GM20000 (cell line): ENCODE measurements at places on chromosomes 16 and 17.

DNA sequence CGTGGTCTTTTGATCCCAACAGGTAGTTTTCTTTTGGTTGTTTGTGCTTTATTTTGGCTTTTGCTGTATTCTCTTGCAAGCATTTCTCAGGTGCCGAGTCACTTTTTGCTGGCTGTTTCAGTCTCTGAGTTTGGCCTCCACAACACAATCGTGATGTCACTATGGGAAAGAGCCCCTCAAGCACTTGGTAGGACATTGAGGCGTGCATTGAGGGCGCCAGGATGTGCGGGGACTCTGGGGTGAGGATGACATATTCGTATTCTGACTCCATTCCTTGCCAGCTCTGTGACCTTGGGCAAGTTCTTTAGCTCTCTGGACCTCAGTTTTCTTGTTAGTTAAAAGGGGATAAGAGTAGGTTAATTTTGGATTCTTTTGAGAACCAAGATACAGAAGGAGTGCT is 13.0 kb downstream of the KSR1 start:
- no peak for DNase-seq

DNA sequence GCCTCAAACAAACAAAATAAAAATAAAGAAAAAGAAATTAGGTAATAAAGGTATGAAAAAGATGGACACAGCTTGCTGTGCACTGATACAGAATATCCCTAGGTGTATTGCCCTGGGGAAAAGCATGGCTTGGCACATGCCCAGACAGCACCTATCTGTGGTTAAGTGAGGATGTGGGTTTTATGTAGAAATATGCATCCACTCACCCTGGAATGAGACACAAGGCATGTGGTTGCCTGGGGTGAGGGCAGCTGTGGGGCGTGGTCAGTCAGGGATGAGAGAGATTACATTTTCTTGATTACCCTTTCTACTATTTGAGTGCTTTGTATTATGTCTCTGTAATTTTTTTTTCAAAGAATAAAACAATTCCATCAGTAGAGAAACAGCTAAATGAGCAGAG is 6.9 kb downstream of the PLLP start:
- DNase-seq: no peak

DNA sequence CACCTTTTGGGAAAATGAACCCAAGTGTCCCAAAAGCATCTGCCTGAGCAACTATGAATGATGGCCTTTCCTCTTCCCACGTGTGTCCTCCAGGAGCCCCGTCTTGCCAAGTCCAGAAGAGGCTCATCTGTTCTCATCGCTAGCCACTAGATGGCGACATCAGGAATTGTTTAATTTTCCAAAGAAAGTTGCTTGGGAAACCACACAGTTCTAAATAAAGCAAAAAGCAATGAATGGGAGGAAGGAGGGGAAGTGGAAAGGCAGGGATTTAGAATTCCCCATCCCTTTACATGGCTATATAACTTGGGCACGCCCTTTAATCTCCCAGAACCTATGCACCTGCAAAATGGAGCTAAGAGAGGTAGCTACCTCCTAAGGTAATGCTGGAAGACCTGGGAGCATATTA is 9.0 kb upstream of the CDH5 start:
- DNase-seq: peak; percentile 62

GRCh38 chr17:29589524-29590410 is at the start of gene GIT1:
Gene GIT1 (minus strand): TSS chr17:29589648. CDS start chr17:29589378, 270 bp downstream.
- DNase-seq: peak; percentile 99

- no peak for DNase-seq
These were observed 58.1 kb downstream of the METRNL start for GRCh38 chr17:83137523-83137922.

DNA sequence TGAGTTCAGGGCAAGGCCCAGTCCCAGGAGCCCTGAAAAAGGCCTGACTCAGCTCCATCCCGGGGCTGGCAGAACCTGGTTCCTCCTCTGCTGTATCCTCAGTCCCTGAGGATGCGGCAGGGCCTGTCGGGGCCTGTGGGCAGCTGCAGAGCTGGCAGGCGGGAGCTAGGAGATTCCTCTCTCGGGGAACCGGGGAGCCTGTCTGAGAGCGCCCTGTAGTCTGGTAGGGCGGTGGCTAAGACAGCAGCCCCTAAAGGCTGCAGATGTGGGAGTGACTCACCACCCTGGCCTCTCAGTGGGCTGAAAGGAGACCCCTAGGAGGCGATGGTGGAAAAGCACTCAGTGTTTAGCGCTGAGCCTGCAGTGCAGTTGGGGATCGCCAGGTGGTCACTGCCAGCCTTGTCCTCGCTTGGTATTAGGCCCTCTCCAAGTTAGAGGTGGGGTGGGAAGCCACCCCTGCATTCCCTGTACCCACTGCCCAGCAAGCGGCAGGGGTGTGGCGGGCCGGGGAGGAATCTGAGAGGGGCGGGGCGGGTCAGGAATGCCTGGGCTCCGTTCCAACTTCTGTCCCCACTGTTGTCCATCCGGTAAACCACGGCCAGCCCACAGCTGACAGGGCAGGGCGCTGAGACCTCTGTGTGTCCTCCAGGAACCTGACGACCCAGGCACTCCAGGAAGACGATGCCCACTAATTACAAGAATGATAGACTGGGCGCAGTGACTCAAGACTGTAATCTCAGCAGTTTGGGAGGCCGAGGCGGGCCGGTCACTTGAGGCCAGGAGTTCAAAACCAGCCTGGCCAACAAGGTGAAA is 29.5 kb upstream of the CDH1 start:
- DNase-seq: no peak

DNA sequence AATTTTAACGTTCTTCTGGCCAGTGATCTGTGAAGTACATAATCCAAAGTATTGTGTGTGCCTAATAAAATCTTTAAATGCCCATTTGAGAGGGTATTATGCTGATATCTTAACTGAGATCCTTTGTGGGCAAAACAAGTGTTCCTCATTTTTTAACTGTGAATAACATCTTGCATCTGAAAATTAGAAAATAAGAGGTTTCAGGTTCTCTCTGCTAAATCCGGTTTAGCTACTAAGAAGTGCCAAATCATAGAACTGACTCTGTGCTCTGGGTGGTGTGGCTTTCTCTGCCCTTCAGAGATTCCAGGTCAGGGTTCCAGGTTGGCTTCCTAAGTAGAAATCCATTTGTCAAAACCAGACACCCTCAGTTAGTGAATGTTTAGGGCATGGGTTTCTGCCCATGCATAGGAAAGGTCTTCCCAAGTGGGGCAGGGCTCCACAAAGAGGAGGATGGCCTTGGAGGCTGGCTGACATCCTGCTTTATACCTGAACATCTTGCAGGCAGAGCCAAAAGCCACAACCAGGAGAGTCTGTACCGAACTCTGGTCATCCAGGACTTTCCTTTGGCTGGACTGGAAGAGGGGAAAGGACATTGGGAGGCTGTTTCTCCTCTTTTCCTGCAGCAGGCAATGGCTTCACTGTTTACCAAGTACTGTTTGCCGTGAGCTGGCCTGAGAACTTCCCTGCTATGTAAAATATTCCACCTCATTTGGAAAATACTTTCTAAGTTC is 8.5 kb downstream of the ALDH3A2 start:
- no peak for DNase-seq

DNA sequence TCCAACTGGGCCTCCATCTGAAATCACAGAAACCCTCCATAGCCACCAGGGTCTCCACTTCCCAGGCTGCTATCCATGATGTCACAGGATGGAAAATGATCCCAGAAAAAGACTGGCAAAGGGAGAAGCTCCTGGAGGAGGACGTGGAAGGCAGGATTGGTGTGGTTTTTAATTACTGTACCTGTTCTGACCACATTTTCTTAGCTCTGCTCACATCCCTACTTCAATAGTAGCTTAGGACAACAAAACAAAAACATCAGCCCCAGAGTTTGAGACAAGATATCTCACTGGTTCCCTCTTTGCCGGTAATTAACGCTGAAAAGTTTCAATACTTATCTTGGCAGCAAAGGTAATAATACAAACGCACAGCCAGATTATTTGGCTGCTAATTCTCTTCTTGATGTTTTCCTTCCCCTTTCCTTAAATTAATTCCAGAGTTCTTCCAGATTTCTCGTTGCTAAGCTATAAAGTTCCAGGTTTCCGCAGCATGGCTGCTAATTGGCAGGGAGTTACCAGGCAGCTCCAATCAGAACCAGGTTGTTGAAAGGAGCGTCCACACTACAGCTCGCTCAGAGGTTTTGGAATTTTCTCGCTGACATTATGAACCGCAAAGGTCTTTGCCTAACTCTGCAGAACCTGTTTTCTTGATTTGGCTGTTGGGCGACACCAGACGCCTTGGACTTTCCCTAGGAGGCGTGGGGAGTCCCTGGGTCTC is 263.4 kb downstream of the MRTFB start:
- DNase-seq: no peak

DNA sequence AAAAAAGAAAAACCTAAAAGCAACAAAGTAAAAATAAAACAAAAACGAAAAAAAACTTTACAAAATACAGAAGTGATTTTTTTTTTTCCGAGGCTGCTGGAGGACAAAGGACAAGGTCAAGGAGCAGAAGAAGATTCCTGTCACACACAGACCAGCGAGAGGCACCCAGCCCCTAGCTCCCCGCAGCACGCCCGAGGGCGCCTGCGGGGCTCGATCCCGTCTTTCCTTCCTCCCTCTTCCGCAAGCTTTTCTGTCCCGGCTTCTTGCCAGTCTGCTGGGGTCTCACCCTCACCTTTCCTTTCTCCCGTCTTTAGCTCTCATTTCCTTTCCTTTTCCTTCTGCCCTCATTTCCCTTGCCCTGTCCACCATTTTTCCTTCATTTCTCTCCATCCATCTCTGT is 66.1 kb upstream of the DNAH17 start:
- no peak for DNase-seq

DNA sequence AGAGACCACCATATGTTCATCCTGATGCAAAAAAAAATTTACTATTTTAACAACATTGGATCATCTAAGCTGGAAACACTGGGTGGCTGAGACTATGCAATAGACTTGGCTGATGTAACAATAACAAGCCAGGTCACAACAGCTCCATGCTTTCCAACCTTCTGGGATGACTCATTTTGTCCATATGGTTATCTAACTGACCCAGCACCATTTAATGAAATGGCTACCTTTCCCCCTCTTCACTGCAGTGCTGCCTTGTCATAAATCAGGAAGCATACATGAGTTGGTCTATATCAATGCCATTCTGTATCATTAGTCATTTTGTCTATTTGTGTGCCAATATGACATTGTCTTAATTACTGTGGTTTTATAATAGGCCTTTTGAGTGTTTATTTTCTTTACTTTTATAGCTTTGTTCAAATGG is 217.6 kb upstream of the KCNJ16 start:
- no peak for DNase-seq

GRCh38 chr17:52673791-52674190 is 515.3 kb upstream of the CA10 start:
- DNase-seq: no peak

- DNase-seq: no peak
These were observed 23.5 kb upstream of the ALOX15 start for GRCh38 chr17:4665027-4665426.

DNA sequence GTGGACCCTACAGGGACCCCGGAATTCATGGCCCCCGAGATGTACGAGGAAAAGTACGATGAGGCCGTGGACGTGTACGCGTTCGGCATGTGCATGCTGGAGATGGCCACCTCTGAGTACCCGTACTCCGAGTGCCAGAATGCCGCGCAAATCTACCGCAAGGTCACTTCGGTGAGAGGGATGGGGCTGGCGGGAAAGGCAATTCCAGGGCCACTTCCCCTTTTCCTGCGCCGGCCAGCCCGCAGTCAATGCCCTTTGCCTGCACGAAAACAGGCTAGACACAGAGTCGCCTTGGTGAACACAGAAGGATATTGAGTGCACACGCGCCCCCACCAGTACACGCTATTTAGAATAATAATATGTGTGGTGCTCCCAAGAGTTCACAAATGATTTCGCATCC is 4.0 kb downstream of the WNK4 start:
- no peak for DNase-seq

- no peak for DNase-seq
These were observed 367.6 kb downstream of the CDH11 start for GRCh38 chr16:64754279-64754678.

GRCh38 chr16:56279132-56279531 is 87.8 kb downstream of the GNAO1 start:
- DNase-seq: no peak

- DNase-seq: no peak
These were observed 49.3 kb upstream of the CACNG4 start for GRCh38 chr17:66915204-66915611.

DNA sequence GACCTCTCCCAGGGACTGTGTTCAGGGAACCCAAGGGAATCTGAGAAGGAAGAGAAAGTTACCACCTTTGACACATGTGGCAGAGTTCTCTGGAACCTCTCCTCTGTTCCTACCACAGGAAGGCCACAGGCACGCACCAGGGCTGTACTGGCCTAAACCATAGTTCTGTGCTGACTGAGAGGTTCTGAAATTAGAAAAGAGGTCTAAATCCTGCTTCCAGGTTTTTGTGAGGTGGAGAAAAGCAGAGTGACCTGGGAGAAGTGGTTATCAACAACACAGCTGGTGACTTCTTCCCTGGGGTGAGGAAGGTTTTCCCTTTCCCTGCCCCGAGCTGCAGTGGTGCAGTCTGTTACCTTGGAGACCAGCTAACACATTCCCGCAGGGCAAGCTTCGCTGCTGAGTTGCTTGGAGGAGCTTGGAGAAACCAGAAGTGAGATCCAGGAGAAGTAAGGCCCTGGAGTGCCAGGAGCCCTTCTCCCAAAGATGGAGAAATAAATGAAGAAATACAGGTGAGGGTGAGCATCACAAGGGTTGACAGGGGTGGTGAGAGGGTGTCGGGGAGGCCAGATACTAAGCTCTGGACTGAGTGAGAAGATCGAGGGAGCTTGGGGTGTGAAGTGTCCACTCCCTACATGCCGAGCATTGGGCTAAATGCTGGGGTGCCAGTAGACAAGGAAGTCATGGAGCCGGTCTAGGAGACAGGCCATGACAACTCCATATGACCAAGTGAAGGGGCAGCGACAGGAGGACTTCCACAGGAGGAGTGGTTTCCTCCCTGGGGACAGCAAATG is at the start of gene VWA3A:
Gene VWA3A (plus strand): TSS at position 399 of the 791 bp plus-strand sequence. CDS start 97 bp downstream, at position 496.
- no peak for DNase-seq

GRCh38 chr17:79581324-79581932 is 29.4 kb downstream of the RBFOX3 start:
- DNase-seq: no peak

DNA sequence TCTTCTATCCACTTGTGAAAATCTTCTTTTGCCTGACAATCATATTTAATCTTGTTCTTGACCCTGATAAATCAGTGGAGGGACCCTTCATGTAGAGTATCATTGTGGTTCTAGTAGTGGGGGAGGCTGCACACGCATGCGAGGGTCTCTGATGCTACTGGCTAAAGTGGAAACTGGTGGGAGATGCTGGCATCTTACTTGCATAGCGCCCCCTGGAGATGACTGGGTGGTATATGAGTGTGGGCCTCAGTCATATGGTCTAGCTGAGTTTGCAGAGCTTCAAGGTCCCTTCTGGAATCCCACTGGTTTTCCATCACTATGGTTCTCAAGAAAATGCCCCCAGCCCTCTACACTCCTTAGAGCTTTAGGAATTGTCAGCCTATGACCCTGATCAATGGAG is 236.4 kb upstream of the AXIN2 start:
- DNase-seq: no peak

DNA sequence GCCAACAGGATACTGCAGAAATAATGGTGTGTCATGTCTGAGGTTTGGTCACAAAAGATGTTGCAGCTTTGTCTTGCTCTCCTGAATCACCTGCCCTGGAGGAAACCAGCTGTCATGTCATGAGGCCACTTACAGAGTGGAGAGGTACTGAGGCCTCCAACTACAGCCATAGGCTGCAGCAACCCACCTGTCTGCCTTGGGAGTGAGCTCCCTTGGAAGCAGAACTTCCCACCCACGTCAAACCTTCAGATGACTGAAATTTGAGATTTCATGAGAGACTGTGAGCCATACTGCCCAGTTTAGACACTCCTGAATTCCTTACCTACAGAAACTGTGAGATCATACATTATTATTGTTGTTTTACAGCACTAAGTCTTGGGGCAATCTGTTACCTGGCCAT is 475.9 kb downstream of the HS3ST3B1 start:
- no peak for DNase-seq

GRCh38 chr16:66888647-66889615 is 8.6 kb downstream of the PDP2 start:
- no peak for DNase-seq
